ENCODE measurements at places on chromosomes 5 and 9. TPM values are rescaled to one million over a fixed set of nuclear protein-coding genes. Genes with fewer than 3 reads are reported as not detected.

The LMX1B gene
- total RNA-seq = not detected

The CARTPT gene
- not detected for total RNA-seq

The LRRC26 gene
- 18.9 TPM for total RNA-seq

The COL5A1 gene
- total RNA-seq = 435 TPM

The IL33 gene
- total RNA-seq = 21.3 TPM

The CD274 gene
- 4.1 TPM for total RNA-seq

The CDHR2 gene
- total RNA-seq = not detected

The HABP4 gene
- total RNA-seq = 14.6 TPM

The PCDHB7 gene
- total RNA-seq = 3.3 TPM

The SLC34A3 gene
- not detected for total RNA-seq

The SCGB3A2 gene
- 5.8 TPM for total RNA-seq

The TMED9 gene
- 91.9 TPM for total RNA-seq

The QRFP gene
- not detected for total RNA-seq
